ENCODE measurements at places on chromosomes 6 and 20.

GRCh38 chr6:43515808-43516207 is 918 bp downstream of the YIPF3 start:
- no peak for DNase-seq

DNA sequence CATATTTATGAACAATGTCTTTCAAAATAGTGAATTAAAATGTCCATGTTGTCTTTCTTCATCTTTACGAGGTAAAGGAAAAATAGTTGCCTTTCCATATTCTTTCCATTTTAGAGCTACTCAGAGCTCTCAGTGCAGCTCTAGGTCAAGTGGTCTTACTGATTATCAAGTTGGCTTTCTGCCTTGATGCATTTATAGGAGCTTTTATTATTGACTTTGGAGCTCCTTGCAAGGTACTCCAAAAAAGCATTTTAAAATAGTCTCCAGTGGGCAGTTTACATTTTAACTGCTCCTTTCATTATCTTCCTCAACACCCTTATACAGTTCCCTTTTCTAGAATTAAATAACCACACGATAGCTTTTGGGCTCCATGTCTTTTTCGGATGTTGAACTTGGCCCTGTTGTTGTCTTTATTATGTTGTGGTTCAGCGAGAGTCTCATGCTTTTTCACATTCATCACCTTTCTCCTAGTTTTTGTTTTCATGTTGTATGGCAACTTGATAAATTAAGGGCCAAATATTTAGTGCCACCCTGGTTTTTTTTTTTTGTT is 122.9 kb downstream of the CLIC5 start:
- no peak for DNase-seq

DNA sequence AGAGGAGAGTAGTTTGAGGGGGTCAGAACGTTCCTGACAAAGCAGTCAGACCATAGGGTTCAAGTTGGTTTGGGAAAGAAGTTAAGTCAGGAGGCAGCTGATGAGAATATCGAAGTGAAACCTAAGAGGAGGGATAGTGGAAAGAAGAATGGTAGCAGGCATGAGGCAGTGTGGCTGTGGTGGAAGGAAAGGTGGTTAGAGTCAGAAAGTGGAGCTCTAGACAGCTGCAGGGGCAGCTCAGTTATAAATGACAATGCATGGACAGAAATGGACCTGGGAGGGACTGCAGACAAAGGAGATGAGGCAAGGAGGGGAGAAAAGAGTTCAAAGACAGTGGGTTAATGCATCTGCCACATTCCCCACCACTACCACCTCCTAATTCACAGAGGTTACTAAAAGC is 66.6 kb downstream of the SMLR1 start:
- DNase-seq = no peak

- no peak for DNase-seq
These were observed 64.2 kb downstream of the TFAP2A start for GRCh38 chr6:10350720-10351119.

- DNase-seq = no peak
These were observed 548 bp upstream of the HLA-DRA start for GRCh38 chr6:32439139-32439538.

Data from D721Med (cell line).